Bronchus fibroblast of lung (primary cell): ENCODE measurements at places on chromosomes 3 and 15. TPM values are rescaled to one million over a fixed set of nuclear protein-coding genes. Genes with fewer than 3 reads are reported as not detected.

The BTLA gene
- total RNA-seq, result not detected in 2 replicates

The ERICH6 gene
- not detected in 2 replicates for total RNA-seq

The MYL3 gene
- not detected in 2 replicates for total RNA-seq

The TRIM42 gene
- total RNA-seq, result not detected in 2 replicates

The CISH gene
- total RNA-seq, result 1.2 and 2.1 TPM in 2 replicates

The OR4M2 gene
- total RNA-seq, result not detected in 2 replicates

The LDHAL6B gene
- not detected in 2 replicates for total RNA-seq

The BHLHE40 gene
- 11.9 and 13.6 TPM in 2 replicates for total RNA-seq
